Adrenal gland (tissue), 19 donors: ENCODE measurements at places on chromosomes 11 and 22. TPM values are rescaled to one million over a fixed set of nuclear protein-coding genes. Genes with fewer than 3 reads are reported as not detected.
A peak's percentile ranks its signal among the peaks of the same experiment; 100 is the strongest.

GRCh38 chr22:22721681-22722354 lies 77.4 kb downstream of the GGTLC2 start:
- DNase-seq: no peak

- no peak for DNase-seq
Observed at GRCh38 chr22:29205252-29205593, 473 bp upstream of the EMID1 start.

GRCh38 chr22:27391092-27391770 lies 410.3 kb downstream of the MN1 start:
- DNase-seq: peak; percentile 36

GRCh38 chr11:117583063-117583801 lies 213.8 kb downstream of the DSCAML1 start:
- DNase-seq: no peak

GRCh38 chr11:17350455-17351171 lies 987 bp upstream of the NCR3LG1 start:
- DNase-seq: no peak

GRCh38 chr22:22235558-22235957 lies 9.0 kb upstream of the VPREB1 start:
- peak; percentile 56 for DNase-seq

- DNase-seq: no peak
Observed at GRCh38 chr11:97894978-97895377, 1125.8 kb upstream of the CNTN5 start.

DNA sequence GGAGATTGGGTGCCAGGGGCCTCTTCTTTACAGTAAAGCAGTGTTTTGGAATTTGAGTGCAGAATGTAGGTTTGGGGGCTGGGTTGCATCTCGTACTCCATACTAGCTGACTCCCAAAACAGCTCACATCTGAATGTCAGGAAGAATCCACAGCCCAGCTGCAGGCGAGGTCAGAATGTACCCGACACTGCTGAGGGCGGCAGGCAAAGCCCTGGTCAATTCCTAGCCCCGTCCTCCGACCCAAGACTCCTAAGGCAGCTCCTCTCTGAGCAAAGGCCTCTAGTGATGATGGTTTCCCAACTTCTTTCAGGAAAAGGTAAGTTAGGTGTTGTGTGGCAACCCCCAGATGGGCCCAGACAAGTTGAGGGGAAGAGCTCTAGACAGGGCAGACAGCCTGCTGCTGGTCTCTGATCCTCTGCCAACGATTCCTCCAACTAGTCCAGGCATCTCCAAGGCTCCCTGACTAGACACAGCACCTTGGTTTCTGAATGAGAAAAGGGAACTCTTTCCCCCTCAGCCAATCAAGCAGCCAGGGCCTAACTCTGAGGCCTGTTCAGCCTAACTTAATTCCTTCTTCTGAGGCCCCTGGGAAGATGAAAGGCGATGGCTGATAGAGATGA lies 8.6 kb downstream of the LARGE2 start:
- DNase-seq: no peak

DNA sequence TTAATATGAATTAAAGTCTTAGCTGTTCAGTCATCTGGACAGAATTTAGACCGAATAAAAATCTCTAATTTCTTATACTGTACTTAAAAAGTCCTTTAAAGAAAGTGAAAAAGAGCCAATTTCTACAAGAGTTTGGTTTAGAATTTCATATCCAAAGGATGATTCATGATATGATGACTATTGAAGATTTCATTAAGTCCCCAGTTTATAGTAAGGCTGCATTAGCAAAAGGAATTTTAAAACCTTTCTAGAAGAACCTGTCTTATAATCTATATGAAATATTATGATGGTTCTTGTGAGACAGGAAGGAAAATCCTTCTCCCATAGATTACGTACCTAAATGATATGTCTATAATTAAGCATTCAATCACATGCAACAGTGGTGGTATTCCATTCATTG lies 34.8 kb downstream of the TSG101 start:
- DNase-seq: no peak

DNA sequence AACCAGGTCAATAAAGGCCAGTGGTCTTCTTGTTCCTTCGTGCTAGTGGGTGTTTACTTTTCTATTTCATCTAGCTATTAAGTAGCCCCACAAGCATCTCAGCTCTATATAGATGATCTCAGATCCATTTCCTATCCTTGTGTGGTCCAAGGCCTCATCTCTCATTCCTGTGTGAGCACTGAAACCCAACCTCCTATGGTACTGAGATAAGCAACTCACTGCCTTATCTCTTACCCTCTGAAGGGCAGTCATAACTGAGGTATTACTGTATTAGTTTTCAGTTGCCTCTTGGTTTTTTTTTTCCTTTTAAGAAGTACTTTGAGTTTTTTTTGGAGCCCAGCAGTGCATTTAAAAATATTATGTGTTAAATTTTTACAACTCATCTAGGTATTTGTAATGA lies 28.3 kb downstream of the ACER3 start:
- no peak for DNase-seq

DNA sequence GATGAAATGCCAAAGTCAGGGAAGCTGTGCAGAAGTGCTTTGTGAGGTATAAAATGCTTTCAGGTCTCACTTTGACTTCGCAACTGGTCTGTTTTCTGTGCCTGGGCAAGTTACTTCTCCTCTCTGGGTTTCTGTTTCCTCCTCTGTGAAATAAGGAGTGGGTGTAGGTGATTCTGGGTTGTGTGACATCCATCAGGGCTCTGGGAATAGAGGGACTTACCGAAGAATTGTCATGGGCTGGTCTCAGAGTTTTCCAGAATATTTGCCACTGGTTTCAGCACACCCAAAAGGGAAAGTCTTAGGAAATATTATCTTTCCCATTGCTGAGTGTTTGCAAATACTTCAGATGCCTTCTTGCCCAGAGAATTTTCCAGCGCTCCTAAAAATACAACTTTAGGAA lies 118.4 kb downstream of the KIAA1671 start:
- no peak for DNase-seq

DNA sequence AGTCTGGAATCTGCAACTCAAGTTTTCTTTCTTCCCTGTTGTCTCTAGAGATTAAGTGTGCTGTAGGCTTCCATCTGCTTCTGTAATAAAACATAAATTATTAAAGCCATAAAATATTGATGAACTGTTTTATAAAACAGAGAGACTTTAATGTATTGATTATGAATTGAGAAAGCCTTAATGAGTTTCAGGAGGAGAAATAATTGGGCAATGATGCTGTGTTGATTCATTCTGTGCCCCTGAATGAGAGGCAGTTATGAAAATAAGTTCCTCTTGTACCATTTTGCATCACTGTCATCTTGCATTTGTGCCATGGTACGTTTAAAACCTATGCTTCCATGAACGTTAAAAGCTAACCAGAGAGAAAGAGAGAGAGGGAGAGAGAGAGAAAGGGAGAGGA lies 194.1 kb upstream of the LARGE1 start:
- no peak for DNase-seq

DNA sequence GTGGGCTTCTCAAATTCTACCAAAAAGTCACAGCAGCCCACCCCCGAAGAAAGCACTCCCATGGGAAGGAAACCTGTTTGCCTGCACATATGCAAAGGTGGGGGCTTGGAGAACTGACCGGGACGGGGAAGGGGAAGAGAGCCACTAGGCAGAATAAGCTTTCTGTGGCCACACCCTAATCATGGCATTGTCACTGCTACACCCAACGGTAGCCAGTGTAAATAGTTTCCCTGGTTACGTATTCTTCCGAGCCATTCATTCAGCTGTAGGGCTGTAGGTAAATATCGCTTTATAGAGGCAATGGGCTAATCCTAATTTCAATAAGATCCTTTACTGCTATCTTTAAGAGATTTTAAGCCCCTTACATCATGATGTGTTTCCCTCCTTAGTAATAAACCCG lies 61.7 kb downstream of the PRDM11 start:
- DNase-seq: no peak

DNA sequence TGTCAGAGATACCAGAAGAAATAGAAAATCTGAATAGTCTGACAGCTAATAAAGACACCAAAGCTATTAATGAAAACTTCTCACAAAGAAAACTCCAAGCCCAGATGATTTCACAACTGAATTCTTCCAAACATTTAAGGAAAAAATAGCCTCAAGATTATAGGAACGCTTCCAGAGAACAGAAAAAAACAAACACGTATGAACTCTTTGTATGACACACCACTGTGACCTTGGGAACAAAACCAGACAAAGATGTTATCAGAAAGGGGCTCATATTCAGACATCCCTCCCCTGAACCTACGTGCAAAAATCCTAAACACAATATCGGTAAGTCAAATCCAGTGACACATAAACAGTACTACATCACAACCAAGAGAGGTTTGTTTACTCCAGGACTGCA lies 23.5 kb downstream of the CERK start:
- DNase-seq: no peak

GRCh38 chr11:114479331-114479730 lies 40.1 kb downstream of the REXO2 start:
- DNase-seq: no peak

Gene NECTIN1
- 5.3 TPM for total RNA-seq

Gene TPBGL
- total RNA-seq: 1.2 TPM

Gene APOL6
- 32.3 TPM for total RNA-seq

Gene SYT8
- not detected for total RNA-seq

Gene CBLIF
- total RNA-seq: not detected
